Activated CD8-positive, alpha-beta memory T cell treated with anti-CD3 and anti-CD28 coated beads for 4 hours (primary cell): ENCODE measurements at places on chromosomes 3 and 15.

DNA sequence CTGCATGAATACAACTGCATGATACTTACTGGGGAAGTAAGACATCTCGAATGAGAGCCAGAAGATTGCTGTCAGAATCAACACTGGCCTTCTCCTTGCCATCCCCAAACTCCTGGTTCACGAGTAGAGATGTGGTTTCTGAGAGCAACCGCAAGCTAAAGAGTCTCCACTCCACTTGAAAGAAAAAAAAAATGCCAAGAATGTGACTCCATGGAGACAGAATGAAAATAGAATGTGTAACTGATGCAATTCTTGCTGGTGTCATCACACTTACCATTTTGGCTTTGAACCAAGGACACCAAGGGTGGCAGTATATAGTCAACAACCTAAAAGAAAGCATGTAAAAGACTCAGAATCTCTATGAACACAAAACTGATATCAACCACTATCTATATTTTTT, 280.4 kb downstream of the ULK4 start:
- no peak for DNase-seq

DNA sequence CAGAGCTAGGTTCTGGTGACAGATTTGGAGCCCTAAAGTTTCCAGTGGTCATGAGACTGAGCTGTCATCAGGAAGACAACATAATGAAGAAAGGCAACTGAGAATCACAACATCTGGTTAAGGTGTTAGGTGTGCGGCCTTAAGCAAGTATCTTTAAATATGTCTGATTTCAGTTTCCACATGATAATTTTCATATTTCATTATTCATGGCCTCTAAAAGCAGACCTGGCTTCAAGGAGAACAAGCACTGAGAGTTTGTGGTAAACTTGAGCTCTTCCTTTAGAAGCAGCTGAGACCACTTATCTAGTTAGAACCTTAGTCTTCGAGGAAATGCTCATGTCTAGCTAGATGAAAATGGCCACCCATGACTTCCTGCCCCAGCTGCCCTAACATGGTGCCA, 25.7 kb upstream of the MYLK start:
- DNase-seq, result no peak

DNA sequence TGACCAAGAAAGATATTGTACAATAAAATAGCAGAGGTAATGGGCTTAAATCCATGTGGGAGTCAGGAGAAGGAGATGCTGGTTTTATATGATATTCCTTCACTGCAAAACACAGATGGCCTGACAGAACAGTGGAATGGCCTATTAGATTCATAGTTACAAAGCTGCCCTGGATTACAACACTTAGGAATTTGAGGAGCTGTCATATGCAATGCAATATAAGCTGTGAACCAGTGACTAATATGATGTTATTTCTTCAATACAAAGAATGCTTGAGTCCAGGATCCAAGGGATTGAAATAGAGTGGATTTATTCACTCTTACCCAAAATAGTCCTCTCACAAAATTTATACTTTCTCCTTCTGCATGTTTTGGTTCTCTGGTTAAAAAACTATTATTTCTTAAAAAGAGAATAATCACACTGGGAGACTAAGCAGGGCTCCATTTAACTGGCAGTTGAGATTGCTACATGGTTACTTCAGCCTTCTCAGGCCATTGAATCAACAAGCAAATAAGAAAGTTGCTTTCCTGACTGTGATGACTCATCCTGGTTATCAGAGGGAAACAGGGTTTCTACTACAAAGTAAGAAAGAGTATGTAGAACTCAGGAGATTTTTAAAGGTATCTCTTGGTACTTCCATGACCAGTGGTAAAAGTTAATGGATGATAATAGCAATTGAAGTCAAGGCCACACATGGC, 79.8 kb upstream of the ZPLD1 start:
- DNase-seq, result no peak

- no peak for DNase-seq
Measured at GRCh38 chr3:12430086-12430485, 54.2 kb upstream of the TSEN2 start.

GRCh38 chr15:101121511-101122090, 130.2 kb downstream of the CHSY1 start:
- DNase-seq, result no peak

GRCh38 chr3:61723038-61723437, 161.7 kb downstream of the PTPRG start:
- DNase-seq, result no peak

- DNase-seq, result no peak
Measured at GRCh38 chr3:128784232-128784631, 58.2 kb downstream of the RAB7A start.

- no peak for DNase-seq
Measured at GRCh38 chr3:36097209-36097608, 283.1 kb upstream of the STAC start.

DNA sequence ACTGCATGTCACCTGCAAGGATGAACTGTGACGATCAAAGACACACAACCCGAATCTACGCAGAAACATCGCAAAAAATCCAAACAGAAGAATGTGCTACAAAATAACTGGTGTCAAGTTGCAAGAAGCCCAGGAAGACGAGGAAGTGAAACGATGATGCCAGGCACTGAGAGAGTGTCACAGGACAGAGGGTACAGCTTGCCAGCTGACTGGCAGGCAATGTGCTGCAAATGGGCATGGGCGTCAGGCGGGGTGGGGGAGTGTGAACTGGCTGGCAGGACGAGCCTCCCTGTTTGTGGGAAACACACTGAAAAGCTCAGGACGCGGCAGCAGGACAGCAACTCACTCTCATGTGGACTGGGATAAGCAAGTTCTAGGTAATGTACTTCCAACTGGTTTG, 28.9 kb upstream of the OCA2 start:
- DNase-seq, result no peak

DNA sequence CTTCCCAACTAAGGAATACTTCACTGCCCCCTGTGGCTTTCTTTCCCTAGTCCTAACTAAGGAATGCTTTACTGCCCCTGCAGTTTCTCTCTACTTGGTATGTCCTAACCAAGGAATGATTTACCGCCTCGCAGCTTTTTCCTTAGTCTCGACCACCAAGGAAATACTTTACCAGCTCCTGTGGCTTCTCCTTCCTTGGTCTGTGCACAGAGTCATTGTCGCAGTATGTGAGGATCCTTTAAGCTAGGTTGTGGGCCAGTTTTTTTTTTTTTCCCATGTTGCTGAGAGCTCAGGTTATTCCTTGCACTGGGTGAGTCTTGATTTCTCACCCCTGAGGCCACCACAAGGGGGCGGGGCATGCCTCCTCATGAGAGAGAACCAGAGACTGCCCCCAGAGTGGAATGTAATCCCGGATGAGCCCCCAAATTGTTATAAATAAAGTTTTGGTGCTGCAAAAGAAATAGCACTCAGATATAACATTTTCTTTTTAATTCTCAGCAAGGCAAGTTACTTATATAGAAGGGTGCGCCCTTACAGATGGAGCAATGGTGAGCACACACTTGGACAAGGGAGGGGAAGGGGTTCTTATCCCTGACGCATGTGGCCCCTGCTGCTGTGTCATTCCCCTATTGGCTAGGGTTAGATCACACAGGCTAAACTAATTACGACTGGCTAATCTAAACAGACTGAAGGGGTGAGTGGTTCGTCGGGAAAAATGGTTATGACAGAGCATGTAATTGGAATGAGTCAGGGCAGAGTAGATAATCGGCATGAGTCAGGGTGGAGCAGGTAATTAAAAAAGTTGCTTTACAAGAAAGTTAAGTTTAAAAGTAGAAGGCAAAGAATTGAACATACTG, 27.0 kb downstream of the NDUFB4 start:
- no peak for DNase-seq

DNA sequence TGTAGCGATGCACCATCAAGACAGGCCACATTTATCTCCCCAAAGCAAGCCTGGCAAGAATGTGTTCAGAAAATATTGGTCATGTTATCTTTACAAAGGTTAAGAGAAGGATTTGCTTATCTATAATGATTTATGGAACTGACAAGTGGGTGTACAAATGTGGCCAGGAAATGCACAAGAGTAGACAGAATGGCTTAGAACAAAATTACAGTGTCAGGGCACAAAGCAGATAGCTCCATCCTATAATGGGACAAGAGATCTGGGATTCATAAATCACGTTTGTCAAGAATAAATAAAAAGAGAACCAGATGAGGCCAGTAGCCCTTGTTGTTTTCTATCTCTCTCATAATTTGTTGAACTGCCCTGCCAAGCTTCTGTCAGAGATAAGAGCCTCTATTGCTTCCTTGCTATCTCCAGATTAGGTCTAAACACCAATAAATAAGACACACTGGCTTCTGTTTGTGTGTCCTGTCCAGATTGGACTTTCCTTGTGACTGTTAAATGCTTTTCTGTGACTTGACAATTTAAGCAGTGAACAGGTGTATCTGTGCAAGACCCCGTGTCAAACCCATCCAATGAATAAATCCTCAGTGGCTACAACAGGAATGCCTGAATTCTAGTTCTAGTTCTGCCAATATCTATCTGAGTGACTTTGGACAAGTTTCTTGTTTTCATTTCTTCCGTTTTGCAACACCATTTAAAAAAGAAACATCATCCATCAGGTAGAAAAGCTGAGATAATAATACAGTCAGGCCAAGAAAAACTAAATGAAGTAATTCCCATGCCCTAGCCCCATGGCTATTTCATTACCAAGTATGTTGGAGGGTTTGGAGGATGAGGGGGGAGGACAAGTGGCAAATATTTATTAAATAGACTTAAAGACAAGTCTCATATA, 157.2 kb downstream of the DCLK3 start:
- DNase-seq, result no peak

DNA sequence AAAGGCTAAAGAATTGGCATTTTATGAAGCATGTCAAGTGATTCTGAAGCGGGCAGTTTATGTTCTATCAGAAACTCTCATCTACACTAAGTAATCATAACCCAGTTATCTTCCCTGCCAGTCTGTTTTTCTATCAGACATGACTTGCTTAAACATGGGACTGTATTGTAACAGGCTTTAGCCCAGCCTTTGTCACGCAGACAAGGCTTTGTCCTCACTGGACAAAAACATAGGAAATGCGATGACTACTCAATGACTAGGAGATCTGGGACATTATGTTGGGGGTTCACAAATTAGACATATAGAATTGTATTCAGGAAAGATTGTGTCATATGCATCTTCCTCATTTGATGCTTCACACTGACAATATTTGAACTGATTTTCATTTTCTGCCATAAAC, 115.5 kb downstream of the GADL1 start:
- DNase-seq, result no peak

DNA sequence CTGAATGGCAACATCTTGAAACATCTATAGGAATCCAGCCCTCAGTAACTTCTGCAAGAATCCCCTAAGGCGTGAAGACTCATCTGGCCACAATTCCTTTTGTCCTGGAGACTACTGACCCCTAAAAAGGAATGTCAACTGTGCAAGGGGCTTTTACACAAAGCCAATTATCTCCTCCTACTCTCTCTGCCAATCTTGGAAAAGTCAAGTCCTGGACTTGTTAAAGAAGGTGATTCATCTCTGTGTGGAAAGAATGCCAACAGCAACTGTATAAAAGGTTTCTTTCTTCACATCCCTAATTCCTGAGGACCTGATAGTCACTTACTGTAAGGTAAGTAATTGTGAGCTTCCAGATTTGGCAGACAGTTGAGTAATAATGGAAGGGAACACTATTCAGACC, 22.3 kb downstream of the THRB start:
- DNase-seq, result no peak
